ENCODE measurements at places on chromosomes 3 and 15.

- no peak for DNase-seq
Measured at GRCh38 chr3:126026277-126026751, 57.3 kb downstream of the ROPN1B start.

DNA sequence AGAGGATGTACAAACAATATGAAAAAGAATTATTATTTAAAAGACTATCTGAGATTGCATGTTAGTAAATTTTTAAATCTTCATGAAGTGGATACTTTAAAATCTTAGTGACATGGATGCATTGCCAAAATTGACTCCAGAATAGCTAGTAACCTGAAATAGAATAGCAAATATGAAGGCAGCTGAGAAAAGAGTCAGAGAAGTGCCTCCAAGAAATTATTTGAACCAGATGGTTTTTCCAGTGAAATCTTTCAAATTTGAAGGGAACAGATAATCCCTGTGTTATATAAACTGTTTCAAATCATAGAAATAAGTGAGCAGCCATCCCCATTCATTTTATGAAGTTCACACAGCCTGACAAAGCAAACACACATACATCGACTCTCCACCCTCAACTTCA is 29.6 kb downstream of the FSIP1 start:
- no peak for DNase-seq

DNA sequence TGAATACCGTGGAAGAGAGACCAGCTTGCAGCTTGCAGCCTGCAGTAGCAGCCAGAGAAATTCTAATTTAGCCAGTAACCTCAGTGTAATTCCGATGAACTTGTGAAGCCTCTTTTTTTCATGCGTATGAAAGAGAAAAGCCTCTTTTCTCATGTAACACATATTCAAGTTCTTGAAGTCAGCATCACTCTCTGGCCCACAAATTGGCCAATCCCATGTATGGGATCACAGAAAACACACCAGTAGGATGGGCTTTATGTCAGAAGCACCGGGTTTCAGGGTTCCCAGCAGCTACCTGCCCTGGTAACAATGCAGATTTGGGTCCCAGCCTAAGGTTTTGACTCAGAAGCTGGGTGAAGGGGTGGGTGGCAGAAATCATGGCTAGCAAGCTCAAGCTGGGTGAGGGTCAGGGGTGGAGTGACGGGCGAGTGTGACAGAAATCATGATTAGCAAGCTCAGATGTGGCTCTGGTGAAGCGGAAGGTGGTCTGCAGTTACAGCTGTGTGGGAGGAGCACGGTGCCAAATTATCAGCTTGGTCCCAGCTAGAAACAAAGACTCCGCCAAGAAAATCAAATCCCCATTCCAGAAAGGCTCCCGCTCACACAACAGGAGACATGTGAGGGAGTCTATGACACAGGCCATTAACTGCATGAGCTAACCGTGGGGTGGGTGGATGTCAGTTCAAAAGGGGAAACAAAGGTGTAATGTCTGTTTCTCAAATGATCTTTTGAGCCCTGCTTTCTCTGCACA is 86.6 kb downstream of the SNRK start:
- no peak for DNase-seq

DNA sequence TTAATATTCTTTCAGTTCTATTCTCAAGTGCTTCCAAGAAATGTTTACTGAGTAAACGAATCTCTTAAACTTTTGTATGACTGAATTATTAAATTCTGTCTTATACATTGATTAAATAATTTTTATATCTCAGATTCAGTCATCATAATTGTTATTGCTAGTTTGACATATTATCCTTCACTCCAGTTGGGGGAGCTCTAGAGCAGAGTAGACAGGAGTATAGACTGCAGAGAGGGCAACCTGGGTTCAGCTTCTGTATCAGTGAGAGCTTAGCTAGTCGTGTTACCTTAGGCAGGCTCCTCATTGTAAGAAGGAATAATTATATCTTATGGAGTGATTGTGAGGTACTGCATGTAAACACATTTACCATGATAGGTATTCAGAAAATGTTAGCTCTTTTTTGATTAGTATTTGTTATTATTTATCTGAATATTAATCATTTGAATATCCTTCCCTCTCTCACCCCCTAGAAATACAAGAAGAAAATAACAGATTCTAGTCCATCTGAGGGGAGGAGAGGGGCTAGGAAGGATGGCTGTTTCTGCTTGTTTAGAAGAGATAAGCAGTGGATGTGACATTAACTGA is 31.0 kb upstream of the ZCWPW2 start:
- DNase-seq = peak; percentile 40

- no peak for DNase-seq
Measured at GRCh38 chr15:67803299-67803698, 22.0 kb upstream of the SKOR1 start.

DNA sequence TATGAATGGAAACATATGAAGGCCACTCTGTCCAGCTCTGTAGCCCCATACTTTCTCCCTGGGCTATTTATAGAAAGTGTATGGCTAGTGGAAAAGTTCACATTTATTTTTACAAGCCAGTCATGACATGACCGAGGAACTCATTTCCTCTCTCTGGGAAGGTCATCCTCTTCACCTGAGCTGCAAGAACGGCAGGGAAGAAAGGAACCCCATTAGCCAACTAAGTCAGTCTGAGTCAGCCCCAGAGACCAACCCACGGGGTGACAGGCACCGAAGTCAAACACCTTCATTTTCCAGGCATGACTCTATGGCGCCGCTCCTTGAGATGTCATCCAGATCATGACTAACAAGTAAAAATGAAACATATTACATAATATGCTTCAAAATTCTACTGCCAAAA is 4.8 kb downstream of the PAQR9 start:
- DNase-seq = no peak

- no peak for DNase-seq
Measured at GRCh38 chr3:94714194-94714593, 651.3 kb downstream of the NSUN3 start.

DNA sequence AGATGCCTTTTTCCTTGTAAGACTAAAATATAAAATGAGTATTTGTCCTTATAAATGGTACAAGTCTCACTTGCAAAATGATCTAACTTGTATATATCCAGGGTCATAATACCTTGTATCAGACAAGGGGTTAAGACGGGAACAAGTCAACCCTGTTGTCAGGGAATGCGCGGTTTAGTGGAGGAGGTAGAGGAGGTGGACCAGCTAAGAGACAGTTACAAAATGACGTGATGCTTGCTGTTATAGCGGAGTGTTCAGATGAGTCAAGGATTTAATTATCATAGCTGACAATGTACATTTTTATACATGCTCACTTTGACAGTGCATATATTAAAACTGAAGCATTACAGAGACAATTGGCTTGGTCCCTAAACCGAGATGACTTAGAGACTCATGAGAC is 26.8 kb upstream of the KLHL25 start:
- no peak for DNase-seq

- DNase-seq = no peak
Measured at GRCh38 chr3:144645300-144645699, 673.7 kb downstream of the DIPK2A start.

- DNase-seq = no peak
Measured at GRCh38 chr3:133152056-133152455, 113.9 kb downstream of the TMEM108 start.

All from activated CD4-positive, alpha-beta T cell treated with anti-CD3 and anti-CD28 coated beads, Interleukin-2, amount 50 U/mL, for 24 hours (primary cell).